8988T (cell line): ENCODE measurements at places on chromosomes 2 and 18.

GRCh38 chr2:30368258-30368657 is 78.8 kb upstream of the LCLAT1 start:
- no peak for DNase-seq

DNA sequence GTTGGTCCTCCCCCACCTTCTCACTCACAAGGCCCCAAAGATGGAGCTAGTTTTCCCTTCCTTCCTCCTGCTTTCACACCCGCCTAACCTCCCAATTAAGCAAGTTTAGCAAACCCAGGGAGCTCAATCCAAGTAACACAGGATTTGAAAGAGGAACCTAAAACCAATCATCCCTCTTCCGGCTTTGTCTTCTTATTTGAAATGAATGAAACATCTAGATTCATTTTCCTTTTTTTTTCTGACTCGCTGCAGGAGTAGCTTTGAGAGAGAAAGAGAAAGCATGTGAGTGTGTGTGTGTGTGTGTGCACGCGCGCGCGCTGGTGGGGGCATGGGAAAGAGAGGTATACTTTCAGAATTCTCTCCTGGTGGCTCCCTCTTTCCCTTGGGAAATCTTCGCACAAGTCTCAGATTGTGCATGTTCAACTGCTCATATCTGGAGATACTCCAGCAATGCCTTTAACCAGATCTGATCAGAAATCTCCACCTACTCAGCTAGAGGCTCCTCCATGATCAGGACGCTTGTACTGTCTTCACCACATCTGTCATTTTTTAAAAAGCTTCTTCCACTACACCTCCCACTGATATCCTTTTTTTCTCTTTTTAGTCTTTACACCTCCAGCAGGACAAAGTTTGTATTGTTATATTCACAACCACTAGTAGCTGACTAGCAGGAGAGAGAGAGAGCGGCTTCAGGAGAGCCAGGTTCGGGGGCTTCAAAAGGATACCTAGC is 1.7 kb downstream of the SLC8A1 start:
- DNase-seq: no peak

DNA sequence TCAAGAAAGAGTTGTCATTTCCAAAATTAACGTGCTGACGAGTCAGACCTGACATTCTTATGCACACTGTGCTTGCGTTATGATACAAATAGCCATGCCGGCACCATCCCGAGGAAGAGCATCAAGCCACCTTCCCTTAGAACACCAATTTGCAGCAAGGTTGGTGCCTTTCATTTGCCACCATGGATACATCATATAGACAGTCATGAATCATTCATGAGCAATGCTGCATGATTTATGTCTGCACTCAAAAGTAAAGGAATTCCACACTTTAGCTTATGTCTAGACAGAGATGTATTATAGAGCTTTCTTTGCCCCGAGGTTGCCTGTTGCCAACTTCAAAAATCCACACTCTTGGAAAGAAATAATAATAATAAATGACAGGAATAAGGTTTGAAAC is 166.9 kb downstream of the VWC2L start:
- DNase-seq: no peak

- no peak for DNase-seq
Measured at GRCh38 chr2:47304654-47305053, 98.3 kb upstream of the MSH2 start.

DNA sequence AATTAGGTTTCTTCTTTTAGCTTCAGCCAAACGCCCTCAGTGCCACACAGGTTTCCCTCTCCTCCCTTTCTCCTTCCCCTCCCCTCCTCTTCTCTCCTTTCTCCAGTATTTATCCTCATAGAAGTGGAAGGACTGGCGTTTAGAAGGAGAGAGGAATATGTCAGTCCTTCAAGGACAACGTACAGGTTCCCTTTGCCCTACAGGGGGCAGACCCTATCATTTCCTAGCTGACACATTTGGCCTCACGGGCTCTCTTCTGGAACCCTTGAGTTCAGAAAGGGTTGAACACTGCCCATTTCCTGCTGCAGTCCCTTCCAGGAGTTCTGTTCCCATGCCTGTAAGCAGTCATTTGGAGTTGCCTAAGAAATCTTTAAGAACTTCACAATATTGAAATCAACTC is 46.1 kb downstream of the CDCA7 start:
- no peak for DNase-seq

DNA sequence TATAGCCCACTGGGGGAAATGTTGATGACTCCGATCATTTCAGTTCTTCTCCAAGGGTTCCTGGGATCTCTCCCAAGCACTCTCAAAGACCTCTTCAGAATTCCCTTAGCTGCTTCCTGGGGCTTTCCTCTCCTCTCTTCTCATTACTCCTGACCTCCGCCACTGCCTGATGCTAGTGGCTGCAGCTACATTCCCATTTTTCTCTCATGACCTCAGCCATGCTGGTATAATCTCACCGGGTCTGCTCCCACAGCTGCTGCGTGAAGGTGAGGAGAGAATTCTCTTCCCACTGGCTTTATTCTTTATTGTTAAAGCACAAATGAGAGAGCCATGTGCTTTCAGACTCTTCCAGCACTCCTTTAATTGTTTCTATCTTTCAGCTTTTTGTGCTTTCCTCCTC is 312.0 kb upstream of the ETAA1 start:
- no peak for DNase-seq

DNA sequence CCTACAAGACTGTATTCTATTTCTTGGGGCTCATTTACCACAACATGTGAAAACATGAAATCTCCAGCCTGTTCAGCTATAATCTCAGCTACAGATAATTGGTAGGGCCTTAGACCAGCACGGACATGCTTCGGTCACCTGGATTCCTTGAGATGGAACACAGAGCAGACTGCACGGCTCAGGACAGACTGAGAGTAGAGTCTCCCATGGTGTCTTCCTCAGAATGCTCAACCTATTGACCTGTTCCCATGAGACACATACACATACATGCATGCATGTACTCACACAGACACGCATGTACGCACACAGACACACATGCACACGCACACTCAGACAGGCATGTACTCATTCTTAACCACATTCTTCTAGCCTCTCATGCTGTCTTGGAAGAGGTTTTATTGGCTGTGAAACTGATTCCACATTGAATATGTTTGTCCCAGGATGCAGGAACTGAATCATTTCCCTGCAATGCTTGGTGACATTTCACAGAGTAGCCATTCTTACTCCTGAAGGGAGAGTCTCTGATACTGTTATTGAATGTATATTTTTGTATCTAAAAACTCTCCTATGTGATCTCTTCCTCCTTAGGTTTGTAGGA is 23.5 kb upstream of the BZW1 start:
- no peak for DNase-seq

GRCh38 chr2:69566669-69567068 is 76.9 kb downstream of the AAK1 start:
- DNase-seq: no peak

DNA sequence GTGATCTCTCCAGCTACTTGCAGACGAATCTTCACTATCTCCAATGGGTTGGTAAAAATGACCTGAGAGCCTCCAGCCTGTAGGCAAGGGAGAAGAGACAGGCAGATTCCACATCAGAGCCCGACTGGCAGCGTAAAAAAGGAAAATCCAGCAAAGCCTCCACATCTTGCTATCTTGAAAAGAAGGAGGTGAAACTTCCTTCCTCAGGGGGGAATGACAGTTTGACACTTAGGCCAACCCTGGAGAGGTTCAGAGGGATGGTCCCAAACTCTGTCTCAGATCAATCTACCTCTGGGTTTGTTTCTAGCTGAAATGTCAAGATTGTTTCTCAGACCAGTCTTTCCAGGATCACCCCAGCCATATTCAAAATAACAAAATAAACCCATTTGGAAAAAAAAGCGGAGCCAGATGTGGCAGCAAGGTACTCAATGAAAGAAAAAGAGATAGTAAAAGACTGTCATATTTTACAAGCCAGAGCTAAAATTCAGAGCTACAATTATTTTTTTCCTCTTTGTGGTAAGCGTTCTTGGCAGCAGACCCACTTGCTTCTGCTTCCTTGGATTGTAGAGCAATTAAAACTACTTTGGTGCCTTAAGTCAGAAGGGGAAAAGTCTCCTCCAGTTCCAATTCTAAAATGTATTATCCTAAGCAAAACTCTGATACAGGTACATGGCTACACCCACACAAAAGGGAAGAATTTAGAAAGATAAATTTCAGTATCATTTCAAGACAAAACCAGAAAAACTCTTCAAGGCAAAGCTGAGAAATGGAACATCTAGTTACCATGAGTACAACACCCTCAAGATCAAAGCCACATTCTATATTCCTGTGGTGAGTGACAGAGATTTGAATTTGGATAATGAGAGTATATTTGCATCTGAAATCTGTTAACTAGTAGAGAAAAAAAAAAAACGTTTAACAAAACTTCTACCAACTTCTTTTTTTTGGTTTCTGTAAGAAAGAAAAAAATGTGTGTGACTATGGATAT is 100.1 kb downstream of the SLC25A12 start:
- no peak for DNase-seq

DNA sequence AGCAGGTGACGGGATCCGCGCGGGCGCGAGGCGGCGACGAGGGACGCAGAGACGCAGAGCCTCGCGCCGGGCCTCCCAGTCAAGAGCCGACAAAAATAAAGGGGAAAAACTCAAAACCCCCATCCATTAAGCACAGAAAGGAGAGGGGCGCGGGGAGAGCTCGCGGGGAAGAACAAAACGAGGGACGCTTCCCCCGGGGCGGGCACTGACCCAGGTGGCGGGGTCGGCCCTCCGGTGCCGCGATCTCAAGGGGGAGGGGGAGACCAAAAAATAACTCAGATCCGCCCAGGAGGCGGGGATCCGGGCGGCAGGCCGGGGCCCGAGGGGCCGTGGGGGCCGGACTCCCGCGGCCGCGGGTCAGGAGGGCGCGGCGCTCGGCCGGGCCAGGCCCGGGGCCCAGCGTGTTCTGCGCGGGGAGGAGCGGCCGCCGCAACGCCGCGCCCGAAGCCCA is 597 bp downstream of the RNF103 start:
- peak; percentile 34 for DNase-seq

DNA sequence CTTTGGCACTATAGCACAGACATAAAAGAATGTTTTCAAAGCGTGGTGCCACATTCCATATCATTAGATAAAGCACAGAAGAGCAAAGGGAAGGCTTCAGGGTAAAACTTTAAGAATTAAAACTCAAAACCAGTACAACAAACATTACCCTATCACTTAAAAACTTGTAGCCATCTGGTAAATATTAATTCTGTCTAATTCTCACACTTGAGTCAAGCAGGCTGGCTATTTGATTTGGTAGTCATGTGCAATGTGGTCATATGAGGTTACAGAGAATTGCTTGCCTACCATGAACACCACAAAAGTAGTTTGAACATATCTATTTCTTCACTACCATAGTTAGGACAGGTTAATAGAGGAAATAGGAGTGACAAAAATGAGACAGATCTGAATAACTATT is 244.9 kb downstream of the IRS1 start:
- no peak for DNase-seq

DNA sequence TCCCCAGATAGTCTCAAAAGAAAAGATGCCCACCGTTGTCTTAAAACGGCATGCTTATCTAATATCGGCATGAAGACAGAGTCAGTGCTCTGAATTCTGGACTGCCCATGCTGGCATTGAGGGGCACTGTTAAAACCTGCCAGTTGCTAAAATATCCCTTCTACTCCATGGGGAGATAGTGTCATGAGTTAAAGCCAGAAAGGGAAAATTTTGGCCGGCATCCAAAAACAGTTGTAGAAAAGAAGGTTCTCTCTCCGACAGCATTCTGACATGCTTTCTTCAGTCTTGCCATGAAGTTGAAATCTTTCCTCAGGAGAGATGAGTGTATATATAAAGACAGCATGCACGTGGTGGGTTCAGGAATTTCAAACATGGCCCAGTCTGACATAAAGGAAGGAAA is 401.3 kb upstream of the PIK3C3 start:
- no peak for DNase-seq

DNA sequence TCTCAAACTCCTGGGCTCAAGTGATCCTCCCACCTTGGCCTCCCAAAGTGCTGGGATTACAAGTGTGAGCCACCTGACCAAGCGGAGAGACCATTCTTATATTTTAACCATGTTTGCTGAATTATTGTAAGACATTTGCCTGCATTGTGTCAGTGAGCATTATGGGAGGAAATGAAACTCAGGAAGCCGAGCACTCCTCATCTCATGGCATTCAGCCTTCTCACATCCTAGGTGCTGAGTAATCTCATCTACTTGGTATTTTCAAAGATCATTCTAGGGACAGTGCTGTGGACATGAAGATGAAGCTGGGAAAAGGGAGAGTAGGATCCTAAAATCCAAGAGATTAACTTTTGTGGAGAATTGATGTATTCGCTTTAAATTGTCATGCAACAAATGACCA is 66.1 kb downstream of the NAPG start:
- DNase-seq: no peak

- DNase-seq: no peak
Measured at GRCh38 chr18:62643181-62643580, 72.2 kb upstream of the PHLPP1 start.

DNA sequence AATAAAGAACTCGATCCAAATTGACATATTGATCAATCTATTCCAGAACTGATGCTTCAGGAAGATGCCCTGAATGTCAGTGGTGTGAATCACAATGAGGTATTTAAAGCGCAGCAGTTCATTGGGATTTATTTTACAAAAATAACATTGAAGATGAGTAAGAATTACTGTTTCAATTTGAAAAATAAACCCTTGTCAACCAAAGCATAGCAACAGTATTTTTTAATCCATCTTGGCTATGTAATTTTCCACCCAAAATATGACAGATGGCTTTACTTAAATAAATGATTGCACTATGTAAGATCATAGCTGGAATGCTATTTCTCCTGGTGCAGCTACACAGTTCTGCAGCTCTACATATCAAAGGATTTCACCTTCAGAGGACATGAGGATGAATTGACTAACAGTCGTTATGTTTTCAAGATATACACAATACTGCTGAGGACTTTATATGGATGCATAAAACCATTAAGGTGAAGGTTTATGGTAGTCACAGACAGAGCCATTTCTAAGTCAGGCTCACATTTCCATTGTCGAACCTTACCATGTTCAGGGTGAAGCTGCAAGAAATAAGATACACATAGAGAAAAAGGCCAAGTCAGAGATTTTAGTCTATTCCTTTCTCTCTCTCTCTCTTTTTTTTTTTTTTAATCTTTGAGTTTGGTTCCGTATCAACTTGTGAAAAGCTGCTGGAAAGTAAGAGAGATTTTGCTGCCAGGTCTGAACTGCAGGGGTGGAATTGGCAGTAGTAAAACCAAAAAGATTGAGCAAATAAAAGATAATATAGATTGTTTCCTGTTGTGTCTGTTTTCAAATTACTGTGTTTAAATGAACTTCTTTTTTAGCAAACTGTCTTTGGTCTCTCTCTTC is 398.0 kb upstream of the CDH20 start:
- no peak for DNase-seq

- no peak for DNase-seq
Measured at GRCh38 chr2:136527560-136527959, 237.8 kb upstream of the THSD7B start.

- DNase-seq: no peak
Measured at GRCh38 chr2:240920783-240921231, 14.7 kb downstream of the CROCC2 start.

- DNase-seq: no peak
Measured at GRCh38 chr2:6392966-6393365, 472.7 kb downstream of the CMPK2 start.

- DNase-seq: no peak
Measured at GRCh38 chr2:179946810-179947615, 60.1 kb downstream of the CWC22 start.

GRCh38 chr18:61333271-61333745 is at the start of gene CDH20:
Gene CDH20 (plus strand): TSS chr18:61333430.
- no peak for DNase-seq

GRCh38 chr18:3305354-3305762 is 43.4 kb downstream of the MYL12B start:
- no peak for DNase-seq

- DNase-seq: no peak
Measured at GRCh38 chr2:174263997-174264396, 15.7 kb upstream of the OLA1 start.
